HS-27A (cell line): ENCODE measurements at places on chromosomes 6 and 20.

DNA sequence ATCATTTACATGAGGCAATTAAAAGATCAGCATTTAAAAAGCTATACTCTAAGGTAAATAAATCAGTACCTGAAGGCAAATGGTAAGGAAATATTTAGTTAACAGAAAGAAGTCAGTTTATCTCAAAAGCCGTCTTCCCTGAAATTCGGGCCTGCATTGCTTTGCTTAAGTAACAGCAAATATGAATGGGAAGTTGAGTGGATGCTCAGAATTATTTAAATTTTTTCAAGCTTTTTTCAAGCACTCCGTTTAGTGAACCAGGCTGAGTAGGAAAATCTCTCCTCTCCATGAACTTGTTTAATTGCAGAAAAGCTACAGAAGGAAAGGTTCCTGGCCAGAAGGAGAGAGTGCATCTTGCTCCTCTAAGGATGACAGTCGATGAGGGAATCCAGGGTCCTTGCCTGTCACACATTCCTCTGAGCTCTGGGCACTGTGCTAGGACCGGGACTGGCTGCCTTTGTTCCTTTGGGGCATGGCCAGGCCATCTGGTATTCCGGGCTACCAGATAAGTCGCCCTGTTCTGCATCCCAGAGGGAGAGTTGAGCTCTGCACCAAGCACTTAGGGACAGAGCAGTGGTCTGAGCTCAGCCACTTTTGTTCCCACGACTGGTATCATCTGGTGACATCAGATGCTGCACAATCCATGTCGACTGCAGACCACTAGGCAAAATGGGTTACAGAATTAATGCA, 77.6 kb downstream of the RIN2 start:
- no peak for DNase-seq

DNA sequence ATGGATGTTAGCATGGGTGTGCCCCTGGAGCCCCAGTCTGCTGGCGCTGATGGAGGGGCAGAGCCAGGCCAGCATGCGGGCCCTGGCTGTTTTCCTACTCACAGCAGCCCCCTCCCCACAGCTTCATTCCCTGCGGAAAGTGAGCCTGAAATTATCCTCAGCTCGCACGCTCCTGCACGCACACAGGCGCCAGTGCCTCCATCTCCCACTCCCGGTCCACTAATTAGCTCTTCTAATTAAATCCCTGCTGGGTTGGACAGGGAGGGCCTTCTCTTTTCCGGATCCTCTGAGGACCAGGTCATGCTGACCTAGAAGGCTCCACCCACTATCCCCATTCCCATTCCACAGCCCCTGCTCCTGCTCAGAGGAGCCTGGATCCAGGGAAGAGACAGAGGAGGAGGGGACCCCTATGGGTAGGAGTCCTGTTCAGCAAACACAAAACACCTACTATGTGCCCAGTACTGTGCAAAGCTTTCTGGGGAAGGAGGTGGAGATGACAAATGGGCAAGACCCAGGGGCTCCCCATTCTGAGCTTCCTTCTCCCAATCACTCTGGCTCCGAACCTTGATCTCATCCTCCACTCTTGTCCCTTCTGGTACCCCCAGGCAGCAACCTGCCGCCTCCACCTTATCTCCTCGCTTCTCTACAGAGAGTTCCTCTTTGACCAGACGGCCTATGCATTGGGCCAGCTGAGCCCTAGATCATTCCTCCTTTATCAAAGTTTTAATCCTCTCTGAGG, 70.2 kb upstream of the CCDC167 start:
- DNase-seq, result no peak

DNA sequence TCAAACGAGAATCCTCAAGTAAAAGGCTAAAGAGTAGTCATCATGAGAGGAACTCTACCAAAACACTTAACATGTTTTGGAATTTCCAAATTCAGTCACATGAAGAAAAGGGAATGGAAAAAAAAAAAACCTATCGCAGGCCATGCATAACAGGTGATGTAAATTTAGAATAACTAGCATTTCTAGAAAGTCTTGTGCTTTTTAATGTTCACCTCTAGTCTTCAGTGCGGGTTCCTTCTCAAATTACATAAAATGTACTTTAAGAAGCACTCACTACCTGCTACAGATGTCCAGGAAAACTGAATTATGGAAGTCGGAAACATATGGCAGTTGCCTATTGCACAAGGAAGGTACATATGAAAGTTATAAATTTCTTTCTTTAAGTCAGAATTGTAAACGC, 6.1 kb upstream of the TBX18 start:
- DNase-seq, result no peak

GRCh38 chr20:58447511-58448391, 58.7 kb downstream of the VAPB start:
- DNase-seq, result no peak

DNA sequence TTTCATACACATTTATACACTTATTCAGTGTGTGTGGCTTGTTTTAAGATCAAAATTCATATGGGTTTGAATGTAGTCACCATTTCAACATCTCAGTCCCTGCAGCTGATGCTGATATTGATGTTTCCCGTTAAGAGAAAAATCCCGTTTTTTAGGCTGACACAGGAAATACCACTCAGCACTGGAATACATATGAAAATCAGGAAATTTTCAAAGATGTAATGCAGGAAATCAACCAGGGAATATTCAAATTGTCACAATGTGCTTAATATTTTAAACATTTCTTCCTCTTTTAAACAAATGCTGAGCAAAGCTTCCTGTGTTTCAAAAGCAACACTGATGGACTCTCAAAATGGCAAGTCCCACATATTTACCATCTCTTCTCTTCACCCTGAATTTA, 94.5 kb upstream of the MARCKS start:
- no peak for DNase-seq

- DNase-seq, result no peak
Measured at GRCh38 chr6:141026504-141026903, 1106.2 kb upstream of the GJE1 start.

GRCh38 chr20:15699431-15700146, 873.7 kb downstream of the KIF16B start:
- DNase-seq, result no peak

DNA sequence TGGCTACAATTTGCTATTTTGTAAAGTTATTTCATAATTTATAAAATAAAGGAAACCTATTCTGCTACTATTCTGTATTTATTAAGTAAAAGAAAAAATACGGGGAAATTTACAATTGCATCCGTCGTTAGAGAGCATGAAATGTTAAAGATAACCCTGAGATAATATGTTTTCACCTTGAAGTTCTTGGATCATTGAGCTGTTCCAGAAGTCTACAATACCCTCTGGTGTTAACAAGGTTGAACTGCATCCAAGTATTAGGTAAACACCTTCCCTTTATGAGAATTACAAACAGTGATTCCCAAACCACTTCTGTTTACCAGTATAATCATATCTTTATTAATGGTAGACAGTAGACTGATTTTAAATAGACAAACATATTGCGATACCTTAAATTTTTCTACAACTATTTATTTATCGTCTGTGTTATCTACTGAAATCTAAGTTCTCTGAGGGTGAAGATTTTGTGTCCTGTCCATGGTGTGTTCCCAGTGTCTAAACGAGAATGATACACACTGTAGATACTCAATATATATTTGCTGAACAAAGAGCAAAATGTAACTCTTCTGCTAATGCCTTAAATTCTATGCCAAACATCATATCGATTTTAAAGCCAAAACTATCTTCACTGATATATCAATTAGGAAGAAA, 28.2 kb downstream of the TBC1D32 start:
- DNase-seq, result no peak

DNA sequence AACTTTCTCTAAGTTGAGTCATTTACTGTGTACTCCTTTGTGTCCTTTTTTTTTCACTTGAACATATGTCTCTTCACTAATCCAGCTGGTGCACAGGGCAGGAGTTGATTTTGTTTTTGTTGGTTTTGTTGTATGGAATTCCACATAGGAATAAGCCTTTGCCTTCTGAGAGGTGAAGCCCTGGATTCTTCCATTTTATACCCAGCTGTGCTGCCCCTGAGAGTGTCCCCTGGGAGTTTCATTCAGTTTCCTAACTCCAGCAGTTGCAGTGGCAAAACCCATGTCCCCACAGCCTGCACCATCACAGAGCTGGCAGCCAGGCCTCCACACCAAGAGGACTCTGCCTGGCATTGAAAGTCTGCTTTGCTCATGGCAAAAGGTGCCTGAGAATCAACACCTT, 107.3 kb upstream of the SYNDIG1 start:
- DNase-seq, result no peak

GRCh38 chr20:39758876-39759275, 796.7 kb downstream of the DHX35 start:
- DNase-seq, result no peak

DNA sequence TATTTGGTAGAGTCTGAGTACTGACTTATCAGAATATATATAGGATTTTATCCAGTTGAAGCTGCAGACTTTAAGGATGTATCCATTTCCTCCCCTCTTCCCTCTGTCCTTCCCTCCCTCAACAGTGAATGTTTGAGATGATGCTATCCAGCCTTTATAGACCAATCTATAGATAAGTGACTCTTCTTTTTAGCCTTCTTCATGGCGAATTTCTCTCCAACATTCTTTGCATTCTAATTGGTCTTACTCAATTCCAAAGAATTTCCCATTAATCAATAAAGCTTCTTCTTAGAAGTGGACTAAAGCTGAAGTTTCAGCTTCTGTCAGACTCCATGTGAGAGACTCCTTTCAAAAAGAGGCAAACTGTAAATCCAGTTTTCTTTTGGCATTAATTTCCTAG, 99.3 kb downstream of the AIG1 start:
- DNase-seq, result peak; percentile 15

- no peak for DNase-seq
Measured at GRCh38 chr6:108755257-108756240, 92.7 kb upstream of the ARMC2 start.

- DNase-seq, result no peak
Measured at GRCh38 chr6:37648465-37649330, 49.0 kb downstream of the MDGA1 start.

- DNase-seq, result no peak
Measured at GRCh38 chr20:63021356-63022321, 14.9 kb upstream of the BHLHE23 start.

DNA sequence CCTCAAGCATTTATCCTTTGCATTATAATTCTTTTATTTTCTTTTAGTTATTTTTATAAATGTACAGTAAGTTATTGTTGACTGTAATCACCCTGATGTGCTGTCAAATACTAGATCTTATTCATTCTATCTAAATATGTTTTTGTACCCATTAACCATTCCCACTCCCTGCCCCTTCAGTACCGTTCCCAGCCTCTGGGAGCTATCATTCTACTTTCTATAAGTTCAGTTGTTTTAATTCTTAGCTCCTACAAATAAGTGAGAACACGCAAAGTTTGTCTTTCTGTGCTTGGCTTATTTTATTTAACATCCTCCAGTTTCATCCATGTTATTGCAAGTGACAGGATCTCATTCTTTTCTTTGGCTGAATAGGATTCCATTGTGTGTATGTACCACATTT, 12.5 kb upstream of the ERVFRD-1 start:
- DNase-seq, result no peak

GRCh38 chr6:19860235-19860877, 23.2 kb downstream of the ID4 start:
- DNase-seq, result no peak

- DNase-seq, result no peak
Measured at GRCh38 chr6:137536104-137536773, 42.0 kb upstream of the OLIG3 start.

GRCh38 chr6:36524871-36525270, 22.4 kb downstream of the STK38 start:
- no peak for DNase-seq

DNA sequence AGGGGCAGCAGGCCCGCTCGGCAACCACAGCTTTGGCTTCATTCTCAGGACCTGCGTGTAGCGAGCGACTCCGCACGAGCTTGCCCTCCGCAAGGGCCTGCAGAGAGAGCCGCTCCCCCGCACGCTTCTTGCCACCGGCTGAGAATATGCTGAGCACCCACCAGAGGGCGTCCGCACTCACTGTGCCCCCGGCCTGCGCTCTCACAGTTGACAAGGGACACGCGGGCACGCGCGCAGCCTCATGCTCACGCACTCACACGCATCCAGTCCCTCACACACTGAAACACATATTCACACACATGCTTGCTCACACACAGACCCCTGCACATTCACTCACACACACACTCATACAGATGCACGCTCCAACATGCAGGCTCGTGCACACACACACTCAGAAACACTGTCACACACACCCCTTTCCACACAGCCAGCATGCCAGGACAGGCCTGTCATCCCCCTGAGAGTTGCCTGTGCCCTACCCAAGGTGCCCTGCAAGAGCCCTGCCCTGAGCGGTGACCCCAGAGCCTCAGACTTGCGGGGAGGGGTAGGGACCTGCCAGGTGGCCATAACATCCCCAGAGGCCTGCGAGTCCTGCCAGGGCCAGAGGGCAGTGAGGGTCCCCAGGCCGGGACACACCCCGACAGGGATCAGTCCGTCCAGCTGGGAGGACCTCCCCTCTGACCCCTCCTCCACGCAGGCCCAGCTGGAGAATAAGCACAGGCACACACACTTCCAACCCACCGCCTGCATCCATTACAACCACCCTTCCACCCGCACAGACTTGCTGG, 174.1 kb downstream of the BMP7 start:
- no peak for DNase-seq

- DNase-seq, result no peak
Measured at GRCh38 chr6:127483399-127484055, 24.3 kb upstream of the KIAA0408 start.

DNA sequence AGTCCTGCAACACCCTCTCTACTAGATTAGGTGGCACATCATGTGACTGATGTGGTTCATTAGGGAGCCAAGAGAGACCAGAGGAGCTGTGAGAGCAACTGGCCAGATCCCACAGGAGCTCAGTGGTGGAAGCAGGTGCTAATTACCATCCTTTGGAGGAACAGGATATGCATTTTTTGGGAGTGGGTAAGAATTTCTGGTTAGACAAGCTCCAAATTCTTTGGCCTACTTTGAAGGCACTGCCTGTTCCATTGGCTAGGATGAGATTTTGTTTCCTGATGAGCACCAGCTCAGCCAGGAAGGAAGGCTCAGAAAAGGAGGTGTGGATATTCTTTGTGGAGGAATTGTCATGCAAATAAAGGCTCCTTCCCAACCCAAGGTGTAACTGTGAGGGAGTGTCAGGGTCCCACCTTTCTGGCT, 130.3 kb upstream of the BMP2 start:
- DNase-seq, result no peak

DNA sequence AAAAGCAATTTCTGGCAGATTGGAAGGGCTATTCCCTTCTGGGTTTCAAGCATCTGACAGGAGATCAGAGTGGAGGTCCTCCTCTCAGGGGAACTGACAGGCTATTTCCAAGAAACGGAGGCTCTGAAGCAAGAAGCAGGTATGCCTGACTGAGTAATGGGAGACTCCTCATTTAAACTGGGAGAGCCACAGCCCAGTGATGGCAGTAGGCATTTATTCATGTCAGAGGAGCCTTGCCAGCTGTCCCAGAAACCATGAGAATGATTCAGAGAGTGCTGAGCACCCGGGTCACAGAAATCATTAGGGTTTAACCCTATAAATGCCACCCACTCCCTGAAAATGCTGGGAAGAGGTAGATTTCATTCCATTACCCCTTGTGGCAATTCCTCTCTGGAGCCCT, 247.5 kb upstream of the RNF217 start:
- no peak for DNase-seq
